ENCODE measurements at places on chromosomes 1 and 21. TPM values are rescaled to one million over a fixed set of nuclear protein-coding genes. Genes with fewer than 3 reads are reported as not detected.

Gene FOXD2
- 0.17 TPM for total RNA-seq

Gene LRRN2
- total RNA-seq = not detected

Gene SPATA21
- not detected for total RNA-seq

Gene CCDC181
- total RNA-seq = not detected

DNA sequence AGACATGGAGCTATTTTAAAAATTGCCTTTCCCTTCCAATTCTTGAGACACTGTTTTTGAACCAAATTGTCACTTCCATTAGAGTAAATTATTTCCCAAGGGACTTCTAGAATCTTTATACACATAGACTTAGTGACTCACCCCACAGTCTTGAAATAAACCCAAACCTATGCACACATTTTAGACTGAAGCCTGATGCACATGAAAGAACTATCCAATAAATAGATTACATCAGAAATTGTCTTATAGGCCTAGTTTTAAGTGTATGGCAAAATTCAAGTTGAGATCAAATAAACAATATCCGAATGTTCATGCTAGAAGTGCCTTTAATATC is 32.2 kb upstream of the ZNF326 start:
- no peak for DNase-seq

- DNase-seq = no peak
Measured at GRCh38 chr1:2174348-2175054, 20.1 kb downstream of the FAAP20 start.

DNA sequence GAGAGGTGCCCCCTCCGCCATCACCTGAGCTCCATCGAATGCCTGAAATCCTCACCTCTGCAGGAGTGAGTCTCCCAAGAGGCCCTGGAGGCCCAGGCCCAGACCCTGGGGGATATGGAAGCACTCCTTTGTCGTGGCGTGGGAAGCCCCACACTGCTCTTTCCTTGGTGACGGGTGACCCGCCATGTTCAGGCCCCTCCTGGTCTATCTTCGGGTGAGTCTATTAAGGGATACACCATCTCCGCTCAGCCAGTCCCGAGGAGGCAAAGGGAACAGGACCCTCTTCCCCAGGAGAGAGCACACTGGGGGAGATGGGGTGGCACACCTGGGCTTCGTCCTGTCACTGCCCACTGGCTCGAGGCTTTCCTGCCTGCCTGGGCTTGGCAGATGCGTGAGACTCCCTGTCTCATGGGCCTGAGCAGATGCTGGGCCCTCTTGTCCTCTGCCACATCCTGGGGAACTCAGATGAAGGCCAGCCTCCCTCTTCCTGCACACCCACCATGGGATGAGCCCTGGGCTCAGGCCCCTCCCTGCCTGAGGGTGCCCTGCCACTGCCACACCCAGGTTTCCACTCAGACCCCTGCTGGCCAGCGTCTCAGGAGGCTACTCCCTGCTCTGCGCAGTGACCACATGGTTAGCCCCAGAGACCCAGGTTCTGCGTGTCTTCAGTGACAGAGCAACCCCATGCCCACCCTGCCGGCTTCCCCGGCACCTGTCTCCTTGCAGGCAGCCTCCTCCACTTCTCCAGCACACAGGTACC is 3.8 kb upstream of the NPHP4 start:
- DNase-seq = no peak

GRCh38 chr1:87064986-87065385 is 150.6 kb downstream of the HS2ST1 start:
- DNase-seq = no peak

- no peak for DNase-seq
Measured at GRCh38 chr1:179205284-179205683, 24.2 kb downstream of the ABL2 start.

DNA sequence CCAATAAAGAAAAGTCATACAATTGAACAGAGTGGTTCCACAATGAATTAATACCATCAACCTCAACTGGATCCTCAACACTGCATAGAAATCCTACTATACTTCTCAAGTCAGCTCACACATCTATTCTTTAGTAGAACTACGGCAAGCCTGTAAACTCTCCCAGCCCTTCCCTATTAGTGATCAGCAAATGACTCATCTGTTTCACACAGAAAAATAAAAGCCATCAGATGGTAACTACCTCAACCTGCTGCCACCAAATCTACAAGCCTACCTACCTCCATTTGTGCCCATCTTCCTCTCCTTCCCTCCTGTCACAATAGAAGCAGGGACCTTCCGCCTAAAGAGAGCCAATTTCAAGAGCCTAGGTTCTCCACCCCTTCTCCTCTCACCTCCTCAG is 63.6 kb downstream of the DMAP1 start:
- DNase-seq = no peak

DNA sequence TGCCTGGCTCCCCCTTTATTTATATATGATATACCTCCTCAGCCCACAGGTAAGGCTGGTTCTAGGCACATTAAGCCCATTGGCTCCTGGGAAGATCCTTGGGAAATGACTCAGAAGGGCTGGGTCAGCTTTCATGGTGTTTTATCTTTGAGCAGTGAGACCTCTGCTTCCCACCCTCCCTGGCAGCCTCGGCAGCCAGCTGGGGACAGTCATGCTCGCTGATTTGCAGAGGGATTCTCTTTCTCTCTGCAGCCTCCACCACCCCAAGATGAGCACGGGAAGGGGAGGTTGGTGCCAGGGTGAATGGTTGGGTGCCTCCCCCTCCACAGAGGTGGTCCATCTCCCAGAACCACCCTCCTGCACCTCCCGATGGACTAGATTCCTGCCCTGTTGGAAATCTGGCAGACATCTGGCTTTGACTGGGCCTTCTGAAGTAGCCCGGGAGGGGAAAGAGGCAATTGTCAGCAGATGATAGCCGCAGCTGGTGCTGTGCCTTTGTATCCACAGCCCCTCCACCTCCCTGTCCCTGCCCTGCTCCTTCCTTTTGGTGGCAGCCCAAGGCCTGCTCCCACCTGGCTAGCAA is 24.6 kb downstream of the IER5 start:
- DNase-seq = no peak

- no peak for DNase-seq
Measured at GRCh38 chr1:111517469-111518225, 14.2 kb upstream of the ADORA3 start.

Measured in activated T-helper 1 cell treated with anti-CD3 and anti-CD28 coated beads, Interleukin-12 subunit alpha, Interleukin-12 subunit beta, Interleukin-2, Interleukin-4 antibody, amounts not matched to agents 30 ng/mL and 10 ng/mL and 1 ng/mL, durations not matched to agents 14 hours and 24 hours and 36 hours (primary cell).